ENCODE measurements at places on chromosomes 12 and 14.

DNA sequence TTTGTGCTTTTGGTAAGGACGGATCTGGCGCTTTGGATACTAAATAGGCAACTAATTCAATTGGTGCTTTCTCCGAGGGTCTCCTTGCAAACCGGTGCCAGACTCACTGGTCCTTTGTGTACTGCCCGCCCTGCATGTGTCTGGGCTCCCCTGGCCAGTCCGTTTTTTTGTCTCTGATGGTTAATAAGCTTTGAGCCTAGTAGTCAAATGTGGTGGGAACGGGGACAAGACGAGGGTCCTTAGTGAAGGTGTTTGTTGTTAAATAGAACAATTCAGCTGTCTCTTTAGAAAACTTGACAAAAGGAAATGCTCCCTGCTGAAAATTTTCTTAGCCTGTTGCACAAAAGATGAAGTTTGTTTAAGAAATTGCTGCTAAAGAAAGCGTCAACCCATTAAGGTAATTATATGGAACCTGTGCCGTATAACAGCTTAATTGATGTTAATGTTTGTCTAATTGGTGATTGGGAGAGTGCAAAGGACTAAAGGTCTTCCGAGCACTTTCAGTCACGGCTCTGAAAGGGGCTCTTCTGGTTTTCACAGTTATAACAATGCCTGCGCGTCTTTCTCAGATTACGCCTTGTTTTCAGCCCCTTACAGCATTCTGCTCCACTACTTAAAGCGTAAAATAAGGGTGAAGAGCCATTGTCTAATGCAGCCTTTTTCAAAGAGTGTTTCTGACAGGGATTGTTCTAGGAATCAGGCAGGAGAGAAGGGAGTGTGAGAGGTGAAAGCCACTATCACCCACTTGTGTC lies 537.4 kb downstream of the PRKD1 start:
- DNase-seq, result no peak

- DNase-seq, result no peak
Measured at GRCh38 chr12:6336889-6337853, 4.7 kb downstream of the TNFRSF1A start.

- DNase-seq, result peak; percentile 25
Measured at GRCh38 chr14:87961246-87961645, 31.7 kb downstream of the GALC start.

GRCh38 chr14:104980611-104981531 lies 2.7 kb upstream of the AHNAK2 start:
- DNase-seq, result no peak

DNA sequence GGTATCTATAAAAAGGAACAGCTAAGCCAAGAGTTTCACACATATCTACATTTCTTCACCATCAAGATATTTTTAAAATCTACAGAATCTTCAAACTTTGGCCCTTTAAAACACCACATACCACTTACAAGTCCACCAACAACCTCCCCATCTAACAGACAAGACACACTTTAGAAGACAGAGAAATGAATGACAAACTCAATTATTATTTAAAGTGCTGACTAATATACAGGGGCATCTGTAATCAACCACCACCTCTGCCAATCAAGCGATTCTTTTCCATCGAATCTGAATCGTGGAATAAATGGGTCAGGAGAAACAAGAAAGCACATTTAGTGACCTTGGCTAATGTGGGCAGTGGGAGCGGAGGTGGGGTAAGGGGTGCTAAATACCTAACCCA lies 7.7 kb downstream of the SETD3 start:
- DNase-seq, result no peak

GRCh38 chr12:124484526-124484953 lies 82.9 kb downstream of the NCOR2 start:
- DNase-seq, result no peak

GRCh38 chr12:42017051-42017450 lies 127.6 kb downstream of the GXYLT1 start:
- no peak for DNase-seq

DNA sequence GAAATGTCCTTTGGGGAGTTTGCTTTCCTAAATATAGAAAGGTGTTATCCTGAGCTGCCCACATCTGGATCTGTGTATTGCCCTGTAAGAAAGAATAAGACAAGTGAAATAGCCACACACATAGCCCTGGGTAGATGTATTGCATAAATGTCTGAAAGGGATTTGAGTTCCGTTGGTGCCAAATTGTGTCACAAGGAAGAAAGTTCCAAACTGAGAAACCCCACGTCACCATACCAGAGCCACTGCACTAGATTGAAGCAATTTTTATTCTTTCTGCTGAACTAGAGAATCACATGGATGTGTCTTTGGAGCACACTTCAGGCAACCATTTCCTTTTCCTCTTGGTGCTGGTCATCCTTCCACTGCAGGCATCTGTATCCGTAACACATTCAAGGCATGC lies 5.0 kb downstream of the RNASE9 start:
- DNase-seq, result peak; percentile 58

GRCh38 chr12:132217371-132217770 lies 73.1 kb downstream of the NOC4L start:
- DNase-seq, result no peak

GRCh38 chr14:104297313-104297704 lies 158.9 kb downstream of the KIF26A start:
- DNase-seq, result no peak

DNA sequence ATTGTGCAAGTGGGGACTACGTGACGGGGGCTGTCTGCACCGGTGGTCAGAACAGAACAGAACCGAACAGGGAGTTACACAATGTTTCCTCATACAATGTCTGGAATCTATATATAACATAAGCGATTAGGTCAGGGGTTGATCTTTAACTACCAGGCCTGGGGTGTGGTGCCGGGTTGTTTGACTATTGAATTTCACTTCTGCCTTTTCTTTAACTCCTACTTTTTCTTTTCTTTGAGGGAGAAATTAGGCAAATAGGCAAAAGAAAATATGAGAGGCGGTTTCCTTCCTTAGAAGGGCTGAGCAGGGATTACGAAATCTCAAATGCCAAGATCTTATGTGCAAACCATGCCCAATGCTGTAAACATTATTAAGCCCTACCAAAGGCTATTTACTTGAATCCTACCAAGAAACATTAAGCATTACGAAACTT lies 140.3 kb downstream of the SLC38A6 start:
- peak; percentile 94 for DNase-seq

GRCh38 chr14:91330856-91331255 lies 86.4 kb upstream of the GPR68 start:
- no peak for DNase-seq

GRCh38 chr12:47885566-47885965 lies 19.2 kb downstream of the VDR start:
- no peak for DNase-seq

- no peak for DNase-seq
Measured at GRCh38 chr12:46904406-46905238, 78.8 kb upstream of the SLC38A4 start.

DNA sequence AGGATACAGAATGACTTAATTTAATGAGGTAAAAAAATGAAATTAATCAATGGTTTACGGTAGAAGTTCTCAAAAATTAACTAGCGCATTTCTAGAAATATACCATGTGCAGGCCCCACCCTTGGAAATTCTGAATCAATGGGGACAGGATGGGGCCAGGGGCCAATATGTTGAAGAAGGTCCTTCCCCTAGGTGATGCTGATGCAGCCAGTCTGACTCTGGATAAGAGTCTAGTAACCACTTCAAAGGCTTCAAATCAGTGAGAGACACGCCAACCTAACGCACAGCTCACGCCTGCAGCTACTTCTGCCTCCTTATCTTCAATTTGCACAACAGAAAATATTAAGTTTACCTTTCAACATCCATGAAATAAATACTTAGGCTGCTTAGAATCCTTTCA lies 14.9 kb downstream of the GIT2 start:
- DNase-seq, result no peak

DNA sequence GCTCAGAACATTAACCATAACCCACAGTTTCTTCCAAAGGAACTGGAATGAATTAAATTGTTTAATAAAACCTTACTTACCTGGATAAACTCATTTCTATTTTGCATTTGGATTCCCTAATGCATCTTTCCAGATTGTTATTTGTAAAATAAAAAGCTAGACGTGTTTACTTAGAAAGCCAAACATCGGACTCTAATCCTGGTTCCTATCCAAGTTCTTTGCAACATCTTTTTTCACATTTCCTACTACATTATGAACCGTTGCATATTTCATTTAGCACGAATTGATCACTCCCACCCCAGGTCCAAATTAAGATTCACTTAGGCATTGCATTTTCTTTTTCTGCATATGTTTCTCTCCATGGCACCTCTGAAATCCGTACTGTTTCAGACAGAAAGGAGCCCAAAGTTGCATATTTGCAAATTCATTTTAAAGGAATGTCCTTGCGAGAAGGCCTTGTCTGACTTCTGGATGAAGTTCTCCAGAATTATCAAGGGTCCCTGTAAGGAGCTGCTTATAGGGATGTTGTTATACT lies 164.4 kb upstream of the GSC start:
- DNase-seq, result no peak

- DNase-seq, result no peak
Measured at GRCh38 chr14:55803873-55804553, 224.0 kb downstream of the KTN1 start.

GRCh38 chr12:123067654-123068053 lies 83.2 kb downstream of the PITPNM2 start:
- DNase-seq, result no peak

GRCh38 chr12:115993737-115994136 lies 283.8 kb downstream of the MED13L start:
- DNase-seq, result no peak

DNA sequence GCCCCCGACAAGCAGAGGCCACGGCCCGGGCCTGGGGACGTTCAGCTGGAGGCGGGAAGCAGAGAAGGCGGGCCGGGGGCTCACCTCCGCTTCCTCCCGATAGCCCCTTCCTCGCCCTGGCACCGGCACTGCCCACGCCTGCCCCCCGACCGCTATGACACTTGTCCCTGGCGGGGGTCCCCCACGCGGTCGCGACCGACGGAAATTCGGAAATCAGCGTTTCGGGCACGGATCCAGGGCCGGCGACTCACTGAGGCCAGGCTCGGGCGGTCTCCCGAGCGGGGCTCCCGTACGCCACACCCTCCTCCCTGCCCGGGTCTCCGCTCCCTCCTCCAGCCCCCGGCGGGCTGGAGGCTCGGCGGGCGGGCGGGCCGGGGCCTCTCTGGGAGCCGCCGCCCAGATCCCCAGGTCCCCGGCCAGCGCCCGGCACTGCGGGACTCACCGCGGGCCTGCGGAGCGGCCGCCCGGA lies 581 bp downstream of the PITPNM2 start:
- peak; percentile 2 for DNase-seq

DNA sequence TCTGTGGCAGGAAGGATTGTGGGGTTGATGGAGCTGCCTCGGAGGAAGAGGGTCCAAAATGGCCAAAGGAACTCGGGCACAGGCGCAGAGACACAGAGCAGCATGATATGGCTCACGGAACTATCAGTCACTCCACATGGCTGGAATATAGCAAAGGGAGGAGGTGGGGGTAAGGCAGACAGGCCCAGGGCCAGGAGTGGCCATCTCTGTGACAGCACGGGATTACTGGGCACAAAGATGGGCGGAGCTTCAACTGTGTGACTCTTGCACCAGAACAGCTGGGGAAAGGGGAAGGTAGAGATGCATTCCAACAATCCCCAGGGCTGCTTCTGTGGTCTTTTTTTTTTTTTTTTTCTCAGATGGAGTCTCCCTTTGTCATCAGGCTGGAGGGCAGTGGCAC lies 24.8 kb upstream of the EML1 start:
- no peak for DNase-seq

GRCh38 chr12:16070113-16070512 lies 159.0 kb downstream of the DERA start:
- DNase-seq, result no peak

GRCh38 chr14:104870368-104871144 lies 5.5 kb downstream of the CEP170B start:
- peak; percentile 18 for DNase-seq

- no peak for DNase-seq
Measured at GRCh38 chr14:56996721-56997399, 186.6 kb upstream of the OTX2 start.

GRCh38 chr14:101552786-101553231 lies 8.5 kb upstream of the DIO3 start:
- no peak for DNase-seq

DNA sequence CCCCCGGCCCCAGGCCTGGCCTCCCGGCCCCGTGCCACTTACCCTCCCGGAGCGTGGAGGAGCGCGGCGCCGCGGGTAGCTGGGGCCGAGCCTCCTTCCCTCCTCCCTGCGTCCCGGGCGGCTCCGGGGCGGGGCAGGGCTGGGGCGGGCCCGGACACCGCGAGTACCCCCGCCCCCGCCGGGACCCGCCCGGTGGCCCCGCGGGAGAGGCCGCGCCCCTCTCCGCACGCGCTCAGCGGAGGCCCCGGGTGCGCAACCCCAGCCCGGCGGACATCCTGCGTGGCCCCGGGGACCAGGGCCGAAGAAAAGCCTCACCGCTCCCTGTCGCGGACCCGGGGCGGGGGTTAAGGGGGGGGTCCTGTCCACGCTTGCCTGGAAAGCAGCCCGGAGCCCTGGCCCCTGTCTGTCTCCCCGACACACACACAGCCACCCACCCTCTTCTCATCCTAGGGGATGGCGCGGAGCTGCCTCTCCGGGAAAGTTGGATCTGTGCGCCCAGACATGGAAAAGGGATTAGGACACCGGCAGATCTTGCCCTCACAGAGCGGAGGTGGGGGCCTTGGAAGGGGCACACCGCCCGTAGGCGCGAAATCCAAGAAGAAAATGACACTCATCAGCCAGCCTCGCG lies at the start of gene SYNE3:
TSS of gene SYNE3 (minus strand) at position 97 of the 628 bp plus-strand sequence. CDS start 40,829 bp downstream, outside the sequence.
- peak; percentile 65 for DNase-seq

- DNase-seq, result no peak
Measured at GRCh38 chr14:36028218-36028617, 148.3 kb downstream of the PTCSC3 start.

DNA sequence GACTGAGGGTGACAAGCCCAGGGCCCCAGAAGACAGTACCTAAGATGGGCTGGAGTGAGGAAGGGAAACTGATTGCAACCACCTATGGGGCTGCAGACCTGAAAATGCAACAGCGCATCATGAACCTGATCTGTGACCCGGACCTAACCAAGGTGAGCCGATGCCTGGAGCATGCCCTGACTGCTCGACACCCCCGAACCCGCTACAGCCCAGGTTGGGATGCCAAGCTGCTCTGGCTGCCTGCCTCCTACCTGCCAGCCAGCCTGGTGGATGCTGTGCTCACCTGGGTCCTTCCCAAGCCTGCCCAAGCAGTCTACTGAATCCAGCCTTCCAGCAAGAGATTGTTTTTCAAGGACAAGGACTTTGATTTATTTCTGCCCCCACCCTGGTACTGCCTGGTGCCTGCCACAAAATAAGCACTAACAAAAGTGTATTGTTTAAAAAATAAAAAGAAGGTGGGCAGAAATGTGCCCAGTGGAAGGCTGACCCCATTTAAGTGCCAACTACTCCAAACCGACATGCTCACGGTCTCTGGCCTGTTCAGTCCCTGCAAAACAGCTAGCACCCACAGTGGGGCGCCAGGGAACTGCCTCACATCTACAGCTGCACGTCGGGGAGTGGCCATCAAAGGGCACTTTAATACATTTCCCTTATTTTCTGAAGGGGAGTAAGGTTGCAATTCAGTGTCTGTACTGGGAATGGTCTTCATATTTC lies 4.2 kb downstream of the RDH5 start:
- DNase-seq, result peak; percentile 76

DNA sequence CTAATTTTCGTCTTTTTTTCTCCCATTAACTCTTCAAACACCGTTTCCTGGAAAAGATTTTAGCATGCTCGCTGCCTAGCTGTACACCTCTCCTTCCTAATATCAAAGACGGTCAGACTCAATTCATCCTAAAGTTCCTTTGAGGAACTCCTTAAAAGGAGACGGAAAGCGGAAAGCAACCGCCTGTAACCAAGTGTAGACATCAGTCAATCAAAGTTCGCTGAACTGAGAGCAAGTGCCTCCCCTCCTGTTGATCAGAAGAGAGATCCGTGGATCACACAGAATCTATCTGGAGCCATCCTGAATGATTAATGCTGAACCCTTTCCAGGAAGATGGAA lies 412 bp upstream of the TEP1 start:
- peak; percentile 38 for DNase-seq

GRCh38 chr12:103924761-103925641 lies 5.2 kb upstream of the HSP90B1 start:
- no peak for DNase-seq

All from inflammatory macrophage treated with lipopolysaccharide for 1 hour (primary cell).